ENCODE measurements at places on chromosomes 7 and 10. TPM values are rescaled to one million over a fixed set of nuclear protein-coding genes. Genes with fewer than 3 reads are reported as not detected.

The PON3 gene
- total RNA-seq, result not detected

The INA gene
- total RNA-seq, result 0.94 TPM

The SCIN gene
- total RNA-seq, result 0.29 TPM

The ITGB8 gene
- 0.11 TPM for total RNA-seq

The SLC26A3 gene
- not detected for total RNA-seq

The DDX56 gene
- total RNA-seq, result 158 TPM

The ATOH7 gene
- not detected for total RNA-seq

The ZSCAN25 gene
- total RNA-seq, result 27.8 TPM

The MEOX2 gene
- total RNA-seq, result not detected

The PNLIPRP3 gene
- not detected for total RNA-seq

The IDI2 gene
- total RNA-seq, result not detected

The SMARCD3 gene
- 1.8 TPM for total RNA-seq

The OPN1SW gene
- not detected for total RNA-seq

The PRKAR2B gene
- 1.1 TPM for total RNA-seq

The SUV39H2 gene
- total RNA-seq, result 30.8 TPM

The C10orf62 gene
- total RNA-seq, result not detected

The FOXI2 gene
- not detected for total RNA-seq

The TMEM176A gene
- total RNA-seq, result not detected

The ZNF488 gene
- 0.44 TPM for total RNA-seq

The AOC1 gene
- total RNA-seq, result not detected

The ITIH5 gene
- not detected for total RNA-seq

The GIMAP8 gene
- total RNA-seq, result 12.3 TPM

The UCN3 gene
- total RNA-seq, result not detected

The SMIM30 gene
- 47.9 TPM for total RNA-seq
